Stimulated activated CD4-positive, alpha-beta T cell treated with anti-CD3 and anti-CD28 coated beads, Interleukin-15, amount 100 ng/mL, for 48 hours (primary cell): ENCODE measurements at places on chromosomes 13 and 19.

GRCh38 chr13:91459485-91459884, 61.1 kb downstream of the GPC5 start:
- no peak for DNase-seq

GRCh38 chr19:54515156-54515555, 12.5 kb downstream of the LAIR2 start:
- no peak for DNase-seq

DNA sequence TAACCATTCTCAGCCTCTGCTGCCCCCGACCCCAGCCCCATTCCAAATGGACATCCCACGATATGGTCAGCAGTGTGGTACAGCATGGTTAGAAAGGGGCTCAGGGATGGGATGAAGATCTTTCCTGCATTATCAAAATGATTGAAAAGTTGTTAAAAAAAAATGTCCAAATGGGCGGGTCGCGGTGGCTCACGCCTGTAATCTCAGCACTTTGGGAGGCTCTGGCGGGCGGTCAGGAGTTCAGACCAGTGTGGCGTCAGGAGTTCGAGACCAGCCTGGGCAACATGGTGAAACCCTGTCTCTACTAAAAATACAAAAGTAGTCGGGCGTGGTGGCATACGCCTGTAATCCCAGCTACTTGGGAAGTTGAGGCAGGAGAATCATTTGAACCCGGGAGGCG, 54.3 kb upstream of the ZNF254 start:
- no peak for DNase-seq

DNA sequence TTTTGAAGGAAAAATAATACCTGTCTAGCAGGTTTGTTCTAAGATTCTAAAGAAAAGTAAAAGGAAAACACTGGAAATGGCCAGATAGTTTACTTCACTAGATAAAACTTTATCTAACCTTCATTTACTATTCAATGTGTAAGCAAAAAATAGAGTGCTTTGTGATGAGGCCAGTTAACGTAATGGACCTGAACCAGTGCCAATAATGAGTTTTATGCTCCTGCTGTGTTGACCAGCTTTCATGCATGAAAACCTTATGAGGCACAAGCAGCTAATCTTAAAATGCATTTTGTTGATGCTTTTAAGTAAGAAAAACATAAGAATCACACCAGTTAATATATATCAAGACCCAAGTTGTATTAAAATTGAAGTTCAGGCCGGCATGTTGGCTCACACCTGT, 617.2 kb upstream of the GPC6 start:
- DNase-seq = no peak

- DNase-seq = no peak
These were observed 5.4 kb downstream of the NLRP12 start for GRCh38 chr19:53818756-53819155.

DNA sequence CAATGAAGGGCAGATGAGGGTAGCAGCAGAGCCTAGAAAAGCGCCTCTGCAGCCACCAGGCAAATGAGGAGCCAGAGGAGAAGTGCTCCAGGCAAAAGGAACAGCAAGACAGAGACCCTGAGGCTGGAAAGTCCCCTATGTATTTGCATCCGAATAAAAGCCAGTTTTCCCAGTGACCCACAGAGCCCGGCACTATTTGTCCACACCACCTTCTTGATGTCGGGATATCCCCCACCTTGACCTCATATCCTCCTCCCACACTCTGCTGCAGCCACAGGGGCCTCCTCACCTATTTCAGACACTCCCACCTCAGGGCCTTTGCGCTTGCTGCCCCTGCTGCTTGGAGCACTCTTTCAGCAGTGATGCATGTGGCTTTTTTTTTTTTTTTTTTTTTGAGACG, 6.6 kb downstream of the ATG4D start:
- DNase-seq = no peak

- no peak for DNase-seq
These were observed 19.0 kb downstream of the CD177 start for GRCh38 chr19:43372462-43372861.

DNA sequence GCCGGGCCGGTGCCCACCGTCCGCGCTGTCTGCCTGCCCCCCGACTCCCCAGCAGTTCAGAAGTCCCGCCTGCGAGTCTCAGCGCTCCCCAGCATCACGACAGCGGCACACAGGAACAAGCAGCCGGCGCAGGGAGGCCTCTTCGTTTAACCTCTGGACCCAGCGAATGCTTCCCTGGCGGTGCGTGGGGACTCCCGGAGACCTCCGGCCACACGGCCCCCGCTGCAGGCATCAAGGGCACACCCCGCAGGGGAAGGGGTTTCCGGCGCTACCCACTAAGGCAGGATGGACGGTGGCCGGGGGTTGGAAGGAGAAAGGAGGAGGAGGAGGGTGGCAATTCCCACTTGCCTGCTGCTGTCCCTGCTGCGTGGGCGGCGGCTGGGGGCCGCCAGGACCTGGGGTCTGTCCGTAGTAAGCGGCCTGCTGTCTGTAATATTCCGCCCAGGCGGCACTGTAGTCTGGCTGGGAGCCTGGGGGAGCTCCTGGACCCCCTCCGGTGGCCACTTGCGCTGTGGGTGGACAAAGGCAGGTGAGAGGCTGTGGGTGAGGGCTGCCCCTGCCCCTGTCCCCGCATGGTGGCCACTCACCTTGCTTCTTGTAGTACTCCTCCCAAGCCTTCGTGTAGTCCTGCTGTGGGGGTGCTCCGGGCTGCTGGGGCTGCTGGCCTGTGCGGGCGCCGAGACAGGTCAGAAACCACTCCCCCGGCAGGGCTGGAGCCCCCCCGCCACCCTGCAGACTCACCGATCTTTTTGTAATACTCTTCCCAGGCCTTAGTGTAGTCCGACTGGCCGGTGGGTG, 9.6 kb downstream of the KHSRP start:
- no peak for DNase-seq

DNA sequence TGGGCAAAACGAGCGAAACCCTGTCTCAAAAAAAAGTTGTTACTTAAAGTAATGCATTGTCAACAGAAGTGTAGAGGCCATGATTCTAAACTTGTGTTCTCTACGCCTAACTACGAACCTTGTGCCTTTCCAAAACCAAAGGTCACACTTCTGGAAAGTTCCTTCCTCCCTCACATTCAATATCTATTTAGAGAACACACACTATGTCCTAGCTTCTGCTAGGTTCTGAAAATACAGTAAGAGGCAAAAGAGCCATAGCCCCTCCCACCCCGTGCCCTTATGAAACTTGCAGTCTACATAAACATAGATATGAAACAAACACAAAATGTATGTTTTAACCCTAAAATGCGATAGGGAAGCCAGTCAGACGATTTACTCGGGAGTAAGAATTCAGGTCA, 36.4 kb downstream of the RNF6 start:
- DNase-seq = no peak

DNA sequence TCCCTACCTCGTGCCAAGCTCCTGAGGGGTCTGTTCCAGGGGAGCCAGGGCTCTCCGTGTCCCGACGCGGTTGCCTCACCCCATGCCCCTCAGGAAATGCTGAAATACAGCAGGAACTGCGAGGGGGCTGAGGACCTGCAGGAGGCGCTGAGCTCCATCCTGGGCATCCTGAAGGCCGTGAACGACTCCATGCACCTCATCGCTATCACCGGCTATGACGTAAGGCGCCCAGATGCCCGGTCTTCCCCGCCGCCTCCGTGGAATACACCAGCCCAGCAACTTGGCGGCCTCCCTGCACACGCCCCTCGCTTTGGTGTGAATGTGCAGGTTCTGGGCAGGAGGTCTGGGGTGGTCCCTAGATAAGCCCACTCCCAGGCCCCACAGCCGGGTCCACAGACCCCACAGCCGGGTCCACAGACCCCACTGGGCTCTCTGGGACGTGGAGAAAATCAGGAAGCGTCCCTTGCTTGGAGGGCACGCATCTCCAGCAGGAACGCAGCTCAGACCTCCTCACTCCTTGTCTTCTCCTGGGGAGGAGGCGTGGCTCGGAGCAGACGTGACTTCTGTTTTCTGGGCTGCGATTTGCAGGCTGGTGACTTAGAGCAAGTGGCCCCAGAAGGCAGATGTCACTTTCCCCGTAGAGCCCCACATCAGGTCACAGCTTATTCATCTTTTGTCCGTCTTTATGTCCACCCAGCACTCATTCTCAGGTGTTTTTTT, 19.4 kb upstream of the F7 start:
- no peak for DNase-seq

GRCh38 chr13:75220861-75221260, 261.1 kb downstream of the TBC1D4 start:
- DNase-seq = no peak

- no peak for DNase-seq
These were observed 44.8 kb downstream of the TSSK6 start for GRCh38 chr19:19470579-19470978.

DNA sequence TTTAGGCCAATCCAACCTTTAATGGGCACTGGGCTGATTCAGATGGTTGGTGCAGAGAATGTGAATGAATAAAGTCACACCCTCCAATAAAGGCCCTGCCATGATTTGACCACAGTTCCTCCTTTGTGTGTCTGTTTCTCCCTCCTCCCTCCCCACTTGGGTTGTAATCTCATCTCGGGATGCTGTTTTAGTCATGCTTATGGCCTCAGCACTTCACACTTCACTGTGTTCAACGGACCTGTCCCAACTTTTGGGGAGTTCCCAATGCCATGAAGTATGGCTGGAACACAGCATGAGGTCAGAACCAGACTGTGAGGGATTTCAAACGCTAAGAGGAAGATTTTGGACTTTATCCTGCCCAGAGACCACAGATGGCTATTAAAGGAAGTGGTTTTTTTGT, 5.6 kb upstream of the RAB8A start:
- DNase-seq = no peak

DNA sequence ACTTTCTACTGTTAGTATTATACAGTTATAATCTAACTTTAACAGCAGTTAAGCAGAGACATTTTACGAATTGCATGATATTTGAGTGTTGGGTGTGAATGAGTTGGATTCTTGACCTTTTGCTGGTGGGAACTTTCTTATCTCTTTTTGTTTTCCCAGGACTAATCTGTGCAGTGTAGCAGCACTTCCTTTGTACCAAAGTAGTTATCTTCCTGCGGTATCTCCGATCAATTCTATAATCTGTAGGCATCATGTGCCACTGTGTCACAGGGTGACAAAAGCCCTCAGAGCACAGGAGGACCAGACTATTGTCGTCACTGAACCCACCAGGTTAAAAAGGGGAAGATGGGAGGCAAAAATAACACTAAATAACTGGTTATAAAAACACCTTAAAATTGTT, 823.5 kb downstream of the GPC5 start:
- DNase-seq = no peak

DNA sequence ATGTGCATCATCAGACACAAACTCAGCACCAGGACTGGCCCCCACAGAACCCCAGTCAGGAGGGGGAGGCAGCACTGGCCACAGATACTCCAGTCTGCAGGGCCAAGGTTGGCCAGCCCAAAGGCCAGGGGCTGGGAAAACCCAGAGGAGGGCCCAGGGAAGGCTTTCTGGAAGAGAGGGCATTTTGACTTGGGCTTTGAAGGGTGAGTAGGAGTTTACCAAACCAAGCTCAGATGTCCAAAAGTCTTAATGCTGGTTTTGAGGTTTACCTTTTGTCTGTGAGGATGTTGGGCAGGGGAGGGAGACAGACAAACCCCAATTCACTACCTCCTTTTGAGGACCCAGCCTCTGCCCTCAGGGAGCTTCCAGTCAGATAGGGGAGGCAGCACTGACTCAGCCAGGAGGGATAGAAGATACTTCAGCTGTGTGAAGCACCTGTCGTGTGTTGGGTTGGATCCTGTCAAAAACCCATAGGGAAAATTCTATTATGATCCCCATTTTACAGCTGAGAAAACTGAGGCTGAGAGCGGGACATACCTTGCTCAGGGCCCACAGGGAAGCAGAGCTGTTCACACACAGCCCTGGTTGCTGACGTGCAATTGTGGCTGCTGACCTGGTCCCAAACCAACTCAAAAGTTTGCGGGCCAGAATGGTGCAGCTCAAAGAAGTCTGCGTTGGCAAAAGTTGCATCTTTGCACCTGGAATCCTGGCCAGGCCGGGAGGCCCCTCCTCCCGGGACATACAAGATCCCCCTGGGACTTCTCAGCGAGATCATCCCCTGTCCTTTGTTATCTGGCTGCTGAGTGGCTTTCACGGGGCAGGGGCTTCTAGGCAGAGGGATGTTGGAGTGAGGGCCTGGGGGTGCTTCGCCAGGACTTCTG, 13.1 kb downstream of the CILP2 start:
- no peak for DNase-seq
